ENCODE measurements at places on chromosomes 13 and 19.

GRCh38 chr13:31355001-31355400 lies 155.2 kb downstream of the B3GLCT start:
- DNase-seq, result no peak

DNA sequence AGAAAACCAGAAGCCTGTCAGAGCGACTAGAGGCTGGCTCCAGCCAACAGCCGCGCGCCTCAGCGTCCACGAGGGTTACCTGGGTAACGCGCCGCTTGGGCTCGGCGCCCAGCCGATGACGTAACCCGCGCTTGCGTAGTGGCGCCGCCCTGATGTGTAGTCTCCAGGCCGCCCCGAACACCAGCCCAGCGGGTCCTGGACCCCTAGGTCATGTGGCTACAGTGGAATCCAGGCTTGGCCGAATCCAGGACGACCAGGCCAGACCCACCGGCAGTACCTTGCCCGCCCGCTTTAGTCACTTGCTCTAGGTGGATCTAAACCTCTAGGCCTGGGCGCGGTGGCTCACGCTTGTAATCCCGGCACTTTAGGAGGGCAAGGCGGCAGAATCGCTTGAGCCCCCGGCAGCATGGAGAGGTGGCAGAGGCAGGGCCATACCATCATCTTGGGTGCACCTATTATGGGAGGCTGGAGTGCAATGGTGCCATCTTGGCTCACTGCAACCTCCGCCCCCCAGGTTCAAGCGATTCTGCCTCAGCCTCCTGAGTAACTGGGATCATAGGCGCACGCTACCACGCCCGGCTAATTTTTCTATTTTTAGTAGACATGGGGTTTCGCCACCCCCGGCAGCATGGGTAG lies 7.2 kb upstream of the ZNF606 start:
- DNase-seq, result peak; percentile 91

GRCh38 chr19:50492303-50493052 lies 15.8 kb upstream of the GARIN5A start:
- no peak for DNase-seq

GRCh38 chr19:51327066-51328001 lies 14.6 kb downstream of the VSIG10L start:
- peak; percentile 61 for DNase-seq

- DNase-seq, result no peak
Observed at GRCh38 chr19:40461669-40462221, 3.8 kb downstream of the BLVRB start.

DNA sequence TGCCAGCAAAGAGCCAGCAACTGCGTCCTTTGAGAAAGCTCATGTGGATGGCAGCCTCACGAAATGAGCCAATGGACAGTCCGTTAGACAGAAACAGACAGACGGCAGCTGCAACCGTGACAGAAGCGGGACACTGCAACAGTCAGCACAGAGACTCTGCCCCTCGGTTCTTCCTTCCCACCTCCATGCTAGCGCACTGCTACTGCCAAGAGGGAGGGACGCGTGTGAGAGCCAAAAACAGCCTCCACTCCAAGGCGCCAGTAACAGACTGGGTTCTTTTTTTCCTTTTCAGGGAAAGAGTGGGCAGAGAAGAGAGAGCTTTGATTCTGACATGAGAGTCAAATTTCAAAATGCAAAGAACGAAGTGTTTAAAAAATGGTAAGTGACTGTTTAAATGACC lies 77.5 kb downstream of the SERP2 start:
- no peak for DNase-seq

GRCh38 chr13:33794576-33794975 lies 23.4 kb upstream of the RFC3 start:
- DNase-seq, result no peak

GRCh38 chr19:11581740-11582139 lies 4.3 kb upstream of the ACP5 start:
- no peak for DNase-seq

- DNase-seq, result no peak
Observed at GRCh38 chr13:85031771-85032170, 767.4 kb downstream of the SLITRK6 start.

- no peak for DNase-seq
Observed at GRCh38 chr19:54608792-54609191, 15.4 kb downstream of the LILRA1 start.

- DNase-seq, result no peak
Observed at GRCh38 chr13:49567491-49567890, 17.9 kb downstream of the RCBTB1 start.

Measured in ELF-1 (cell line).